Left colon (tissue), 2 donors: ENCODE measurements at places on chromosomes 4 and X. TPM values are rescaled to one million over a fixed set of nuclear protein-coding genes. Genes with fewer than 3 reads are reported as not detected.

Gene LRAT
- 0.18 TPM for total RNA-seq

Gene GPR50
- total RNA-seq = not detected

Gene GNRHR
- not detected for total RNA-seq

Gene TLR8
- 0.37 TPM for total RNA-seq

Gene MAP7D2
- 1.6 TPM for total RNA-seq

Gene IL13RA2
- 0.34 TPM for total RNA-seq

Gene MUC7
- not detected for total RNA-seq
